ENCODE measurements at places on chromosomes 5 and 9. TPM values are rescaled to one million over a fixed set of nuclear protein-coding genes. Genes with fewer than 3 reads are reported as not detected.
A peak's percentile ranks its signal among the peaks of the same experiment; 100 is the strongest.

DNA sequence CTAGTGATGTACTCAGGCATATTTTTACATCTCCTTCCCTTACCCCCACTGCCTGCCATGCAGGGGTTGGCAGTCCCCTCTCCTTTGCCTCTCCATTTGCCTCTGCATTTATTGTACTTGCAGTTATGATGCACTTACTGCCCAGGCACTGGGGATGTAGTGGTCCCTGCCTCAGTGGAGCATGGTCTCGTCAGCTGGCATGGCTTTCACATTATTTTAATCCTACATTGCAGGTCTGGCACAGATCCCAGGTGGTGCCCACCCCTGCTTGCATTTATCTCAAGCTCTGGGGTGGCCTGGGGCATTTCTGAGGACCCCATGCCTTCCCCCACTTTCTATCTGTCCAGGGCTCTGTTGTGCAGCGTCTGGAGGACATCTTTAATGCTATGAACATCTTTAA, 23.2 kb upstream of the PITX1 start:
- H3K4me3 ChIP-seq: no peak overlapping the region
- H3K27ac ChIP-seq: no peak overlapping the region
- DNase-seq: no peak

DNA sequence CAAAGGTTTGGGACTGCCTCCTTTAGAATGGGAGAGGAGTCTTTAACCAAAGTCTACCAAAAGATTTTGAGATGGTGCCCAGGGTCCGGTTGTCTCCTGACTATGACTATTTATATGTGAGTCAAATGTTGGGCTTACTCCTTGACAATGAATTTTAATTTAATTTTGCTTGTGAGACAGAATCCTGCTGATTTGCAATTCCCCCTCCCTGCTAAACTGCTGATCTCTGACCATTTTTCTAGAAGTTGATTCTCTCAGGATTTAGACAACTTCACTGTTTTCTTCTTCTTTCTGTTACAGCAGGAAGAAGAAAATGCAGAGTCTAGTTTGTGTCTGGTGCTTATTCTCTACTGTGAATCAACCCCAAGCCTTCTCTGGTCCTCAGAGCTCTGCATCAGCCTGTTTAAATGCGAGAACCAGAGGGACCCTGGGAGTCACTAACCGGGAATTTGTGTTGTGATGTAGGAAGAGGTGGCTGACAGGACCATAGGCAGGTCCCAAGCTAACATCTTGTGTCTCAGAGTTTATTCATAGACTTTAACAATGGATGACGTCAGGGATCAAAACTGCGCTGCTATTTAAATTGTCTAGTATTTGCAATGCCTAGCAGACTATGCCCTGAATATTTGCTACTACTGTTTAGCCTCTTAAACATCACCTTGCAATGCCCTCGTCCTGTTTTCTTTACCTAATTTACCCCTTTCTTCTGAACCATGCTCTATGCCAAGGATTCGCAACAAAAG, 124.0 kb upstream of the TAF11L2 start:
- no peak overlapping the region for H3K27ac ChIP-seq
- H3K27me3 ChIP-seq: no peaks in the 10 kb centered on the region
- no peaks in the 10 kb centered on the region for H3K4me1 ChIP-seq

- no peak overlapping the region for H3K27ac ChIP-seq
- H3K36me3 ChIP-seq: no peaks in the 10 kb centered on the region
- no peaks in the 10 kb centered on the region for H3K27me3 ChIP-seq
- peaks cover 19% of the 10 kb centered on the region for H3K4me1 ChIP-seq
These were observed 166.4 kb upstream of the RASA1 start for GRCh38 chr5:87101321-87101720.

DNA sequence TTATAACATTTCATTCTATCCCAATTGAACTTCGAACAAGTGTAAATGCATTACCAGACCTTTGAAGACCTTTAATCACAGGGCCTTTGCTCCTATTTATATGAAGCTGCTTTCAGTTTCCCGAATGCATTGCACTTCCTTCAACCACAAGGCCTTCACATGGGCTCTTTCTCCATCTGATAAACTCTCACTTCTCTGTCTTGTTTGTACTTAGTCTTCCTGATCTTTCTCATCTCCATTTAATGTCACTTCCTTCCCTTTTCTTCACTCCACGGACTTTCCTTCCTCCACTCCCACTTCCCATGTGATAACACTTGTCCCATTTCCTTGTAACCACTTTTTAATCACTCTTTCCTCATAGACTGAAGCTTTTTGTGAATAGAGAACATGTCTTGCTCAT, 74.3 kb upstream of the TNC start:
- H3K27ac ChIP-seq: peak overlapping the region; percentile 10
- H3K4me1 ChIP-seq: peaks cover 4% of the 10 kb centered on the region
- no peak for DNase-seq
- no peaks in the 10 kb centered on the region for H3K36me3 ChIP-seq
- no peaks in the 10 kb centered on the region for H3K27me3 ChIP-seq

GRCh38 chr5:72648480-72648879, 141.3 kb upstream of the ZNF366 start:
- no peaks in the 10 kb centered on the region for H3K4me1 ChIP-seq
- no peak overlapping the region for H3K4me3 ChIP-seq
- no peaks in the 10 kb centered on the region for H3K27me3 ChIP-seq
- DNase-seq: no peak

GRCh38 chr5:102998224-102998623, 121.7 kb downstream of the GIN1 start:
- no peaks in the 10 kb centered on the region for H3K36me3 ChIP-seq
- DNase-seq: no peak
- H3K4me3 ChIP-seq: no peak overlapping the region
- no peak overlapping the region for H3K27ac ChIP-seq
- no peaks in the 10 kb centered on the region for H3K27me3 ChIP-seq

DNA sequence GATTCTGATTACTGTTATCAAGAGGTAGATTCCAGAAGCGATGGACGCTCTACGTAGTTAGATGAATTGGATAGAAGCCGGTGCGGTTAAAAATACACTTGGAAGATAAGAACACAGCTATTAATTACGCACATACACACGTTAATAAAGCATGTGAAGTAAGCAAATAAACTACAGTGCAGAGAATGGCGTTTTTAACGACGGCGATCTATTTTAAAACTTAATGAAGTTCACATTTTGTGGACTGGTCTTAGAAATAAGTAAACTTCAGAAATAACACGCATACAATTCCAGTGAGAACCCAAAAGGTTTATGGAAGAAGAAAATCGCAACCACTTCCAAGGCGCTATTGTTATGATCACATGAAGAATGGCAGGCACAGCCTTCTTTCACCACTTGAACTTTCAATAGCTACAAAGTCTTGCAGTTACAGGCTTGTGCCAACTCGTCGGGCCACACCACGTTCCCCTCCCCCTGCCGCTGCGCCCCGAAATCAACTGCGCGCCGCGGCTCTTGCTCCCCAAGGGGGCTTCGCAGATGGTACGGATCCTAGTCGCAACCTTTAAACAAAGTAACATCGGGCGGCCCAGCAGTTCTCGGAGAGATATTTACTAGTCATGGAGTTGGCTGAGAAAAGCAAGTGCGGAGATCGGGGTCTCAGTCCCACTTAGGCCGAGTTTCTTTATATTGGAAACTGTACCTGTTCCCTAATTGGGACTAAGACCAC, 866 bp upstream of the SEMA6A start:
- H3K36me3 ChIP-seq: no peaks in the 10 kb centered on the region
- peaks cover 20% of the 10 kb centered on the region for H3K27me3 ChIP-seq
- H3K4me1 ChIP-seq: peaks cover 14% of the 10 kb centered on the region
- no peak overlapping the region for H3K27ac ChIP-seq
- H3K4me3 ChIP-seq: peak overlapping the region; percentile 85
- DNase-seq: no peak

DNA sequence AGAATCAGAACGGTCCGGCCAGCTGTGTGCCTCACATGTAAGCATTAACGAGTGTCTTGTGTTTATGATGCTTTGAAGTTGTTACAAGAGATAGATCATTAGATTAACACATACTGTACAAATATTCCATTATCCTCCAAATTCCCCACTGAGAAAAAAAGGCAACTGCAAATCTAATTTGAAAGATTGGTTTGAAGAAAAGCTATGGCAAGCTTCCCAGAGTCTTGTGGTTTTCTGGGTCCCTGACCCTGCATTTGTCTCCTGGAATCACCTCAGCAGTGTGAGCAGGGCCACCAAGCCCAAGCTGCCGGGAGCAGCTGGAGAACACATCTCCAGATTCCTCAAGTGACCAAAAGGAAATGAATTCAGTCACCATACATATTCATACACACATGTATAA, 36.9 kb upstream of the ADAMTS16 start:
- DNase-seq: no peak
- H3K4me1 ChIP-seq: no peaks in the 10 kb centered on the region
- no peak overlapping the region for H3K4me3 ChIP-seq
- H3K27me3 ChIP-seq: no peaks in the 10 kb centered on the region
- no peak overlapping the region for H3K27ac ChIP-seq

- no peaks in the 10 kb centered on the region for H3K36me3 ChIP-seq
- H3K27me3 ChIP-seq: no peaks in the 10 kb centered on the region
- no peak for DNase-seq
- no peaks in the 10 kb centered on the region for H3K4me1 ChIP-seq
- H3K27ac ChIP-seq: no peak overlapping the region
These were observed 91.3 kb downstream of the DPYSL3 start for GRCh38 chr5:147418613-147419012.

DNA sequence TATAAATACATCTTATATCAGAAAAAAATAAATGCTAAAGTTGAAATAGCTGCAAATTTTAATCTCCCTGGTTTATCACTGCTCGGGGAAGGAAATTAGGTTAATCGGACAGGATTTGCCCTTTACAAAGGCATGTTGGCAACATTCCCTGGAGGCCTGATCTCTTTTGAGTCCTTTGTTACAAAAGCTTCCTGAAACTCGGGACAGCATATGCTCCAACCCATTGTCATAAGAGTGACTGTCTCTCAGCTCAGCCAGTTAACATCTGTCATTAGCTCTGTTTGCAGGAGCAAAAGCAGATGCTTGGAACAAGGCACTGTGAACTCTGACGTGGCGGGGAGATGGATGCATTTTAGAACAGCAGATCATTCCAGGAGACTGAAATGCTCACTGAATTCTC, 80.6 kb downstream of the MYO10 start:
- no peak overlapping the region for H3K4me3 ChIP-seq
- no peaks in the 10 kb centered on the region for H3K4me1 ChIP-seq
- DNase-seq: no peak
- H3K36me3 ChIP-seq: no peaks in the 10 kb centered on the region

DNA sequence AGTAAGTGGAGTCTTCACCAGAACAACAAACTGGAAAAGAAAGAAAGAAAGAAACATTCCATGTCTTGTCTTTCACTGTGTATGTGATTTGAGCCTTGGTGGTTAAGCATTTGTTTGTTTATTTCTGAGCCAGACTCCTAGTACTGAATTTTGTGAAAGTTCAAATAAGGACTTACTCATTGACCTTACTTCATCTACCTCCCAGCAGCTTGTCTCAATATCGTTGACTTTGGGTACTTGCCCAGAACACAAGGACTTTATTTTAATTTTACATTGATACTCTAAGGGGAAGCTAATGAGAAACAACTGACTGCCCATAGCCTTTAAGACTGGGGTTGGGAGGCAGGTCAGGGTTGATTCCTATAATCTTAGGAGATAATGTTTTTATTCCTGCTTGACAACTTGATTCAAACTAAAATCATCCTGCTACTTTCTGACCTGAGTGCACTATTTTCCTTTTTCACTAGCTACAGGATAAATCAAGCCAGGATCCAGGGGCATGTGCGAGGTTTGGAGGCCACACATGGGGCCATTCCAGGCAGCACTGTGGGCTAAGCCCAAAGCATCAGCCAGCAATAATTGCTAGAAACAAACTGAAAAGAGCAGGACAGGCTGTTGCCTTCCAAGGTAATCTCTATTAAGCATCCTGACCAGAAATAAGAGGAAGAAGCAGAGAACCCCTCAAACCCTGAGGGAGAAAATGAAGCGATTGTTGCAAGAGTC, 138.9 kb upstream of the RUSC2 start:
- no peaks in the 10 kb centered on the region for H3K4me1 ChIP-seq
- H3K36me3 ChIP-seq: no peaks in the 10 kb centered on the region
- H3K27me3 ChIP-seq: no peaks in the 10 kb centered on the region

GRCh38 chr9:3473405-3473804, 52.4 kb downstream of the RFX3 start:
- no peaks in the 10 kb centered on the region for H3K27me3 ChIP-seq
- H3K27ac ChIP-seq: peak overlapping the region; percentile 40
- H3K4me1 ChIP-seq: peaks cover 37% of the 10 kb centered on the region

Gene PCDHGB1
- 0.08 TPM for polyA plus RNA-seq

Gene CCDC107
- 18.3 TPM for polyA plus RNA-seq

Gene MZB1
- 385 TPM for polyA plus RNA-seq

Gene RECK
- polyA plus RNA-seq: 0.05 TPM

All from GM12878 (cell line).